ENCODE measurements at places on chromosomes 7 and 10.
A peak's percentile ranks its signal among the peaks of the same experiment; 100 is the strongest.

- DNase-seq: no peak
Observed at GRCh38 chr7:15306296-15306695, 255.5 kb downstream of the AGMO start.

DNA sequence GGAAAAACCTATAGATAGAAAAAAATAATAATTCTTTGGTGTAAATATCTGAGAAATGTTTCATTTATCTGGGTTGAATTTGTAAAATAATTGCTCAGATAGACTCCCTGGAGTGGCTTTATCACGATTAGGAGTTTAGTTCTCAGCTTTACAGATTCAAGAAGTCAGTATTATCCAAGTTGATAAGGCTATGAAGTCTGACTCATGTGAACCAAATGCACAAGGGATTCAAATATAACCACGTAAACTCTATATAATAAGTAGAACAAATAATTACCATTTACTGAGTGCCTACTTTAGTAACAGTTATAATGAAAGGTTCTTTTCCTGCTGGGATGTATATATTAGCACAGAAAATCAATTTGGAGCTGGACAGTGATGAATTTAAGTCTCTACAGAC, 290.4 kb downstream of the PRKG1 start:
- DNase-seq: no peak

- no peak for DNase-seq
Observed at GRCh38 chr7:104943502-104944343, 70.3 kb upstream of the KMT2E start.

GRCh38 chr7:104541897-104542296, 213.5 kb downstream of the LHFPL3 start:
- no peak for DNase-seq

- DNase-seq: no peak
Observed at GRCh38 chr7:116595063-116595462, 70.2 kb downstream of the CAV1 start.

DNA sequence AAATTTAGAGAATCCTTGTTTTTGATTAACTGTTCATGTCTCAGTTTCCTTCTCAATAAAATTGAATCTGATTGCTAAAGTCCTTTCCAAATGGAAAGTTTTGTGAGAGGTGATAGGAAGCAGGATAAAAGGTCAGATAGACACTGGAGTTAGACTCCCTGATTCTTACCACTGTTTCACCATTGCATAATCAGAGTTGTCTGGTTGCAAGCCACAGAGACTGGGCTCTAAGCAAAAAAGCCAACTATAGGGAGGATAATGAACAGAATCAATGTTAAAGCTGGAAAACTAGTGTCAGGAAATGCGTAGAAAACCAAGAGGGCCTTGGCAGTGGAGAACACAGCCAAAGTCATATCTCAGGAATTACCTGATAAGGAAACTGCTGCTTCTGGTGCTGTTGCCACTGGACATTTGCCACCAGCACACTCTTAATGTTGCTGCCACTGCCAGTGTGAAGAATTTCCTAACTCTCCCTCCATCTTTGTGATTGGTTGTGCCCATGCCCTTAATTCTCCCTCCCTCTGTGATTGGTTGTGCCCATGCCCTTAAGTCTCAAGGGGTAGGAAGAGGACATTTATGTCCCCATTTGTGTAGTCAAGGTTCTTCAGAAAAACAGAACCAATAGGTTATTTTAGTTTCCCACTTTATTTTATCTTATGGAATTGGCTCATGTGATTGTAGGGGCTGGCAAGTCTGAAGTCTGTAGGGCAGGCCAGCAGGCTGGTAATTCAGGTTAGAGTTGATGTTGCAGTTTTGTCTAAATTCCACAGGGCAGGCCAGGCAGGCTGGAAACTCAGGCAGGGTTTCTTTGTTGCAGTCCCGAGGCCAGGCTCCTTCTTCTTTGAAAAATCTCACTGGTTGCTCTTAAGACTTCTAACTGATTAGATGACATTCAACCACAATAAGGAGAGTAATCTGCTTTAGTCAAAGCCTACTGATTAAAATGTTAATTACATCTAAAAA, 639.0 kb downstream of the REEP3 start:
- no peak for DNase-seq

DNA sequence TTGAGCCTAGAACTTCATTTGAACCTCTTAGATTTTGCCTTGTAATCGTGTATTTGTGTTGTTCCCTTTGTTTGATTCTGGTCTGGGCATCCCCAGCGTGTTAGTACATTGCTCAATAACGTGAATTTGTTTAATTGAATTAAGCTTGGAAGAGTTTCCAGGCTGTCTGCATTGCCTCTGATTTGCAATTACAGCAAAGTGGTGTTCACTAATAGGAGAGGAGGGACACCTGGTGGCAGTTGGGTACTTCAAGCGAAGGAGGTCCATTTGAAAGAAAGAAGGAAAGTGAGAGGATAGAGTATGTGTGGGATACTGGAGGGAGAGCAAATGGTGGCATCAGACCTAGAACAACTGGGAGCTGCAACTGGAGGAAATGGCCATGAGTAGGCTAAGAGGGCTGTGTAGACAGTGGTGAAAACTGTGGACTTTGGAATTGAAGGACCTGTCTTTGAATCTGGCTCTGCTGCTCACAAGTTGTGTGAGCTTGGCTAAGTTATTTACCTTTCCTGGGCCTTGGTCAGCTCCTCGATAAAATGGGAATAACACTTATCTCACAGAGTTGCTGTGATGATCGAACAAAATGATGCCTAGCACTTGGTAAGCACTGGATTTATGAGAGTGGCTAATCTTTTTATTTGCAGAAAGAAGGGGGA, 15.1 kb downstream of the LSMEM1 start:
- peak; percentile 71 for DNase-seq

GRCh38 chr10:13831711-13832141, 245.0 kb downstream of the PRPF18 start:
- DNase-seq: no peak

DNA sequence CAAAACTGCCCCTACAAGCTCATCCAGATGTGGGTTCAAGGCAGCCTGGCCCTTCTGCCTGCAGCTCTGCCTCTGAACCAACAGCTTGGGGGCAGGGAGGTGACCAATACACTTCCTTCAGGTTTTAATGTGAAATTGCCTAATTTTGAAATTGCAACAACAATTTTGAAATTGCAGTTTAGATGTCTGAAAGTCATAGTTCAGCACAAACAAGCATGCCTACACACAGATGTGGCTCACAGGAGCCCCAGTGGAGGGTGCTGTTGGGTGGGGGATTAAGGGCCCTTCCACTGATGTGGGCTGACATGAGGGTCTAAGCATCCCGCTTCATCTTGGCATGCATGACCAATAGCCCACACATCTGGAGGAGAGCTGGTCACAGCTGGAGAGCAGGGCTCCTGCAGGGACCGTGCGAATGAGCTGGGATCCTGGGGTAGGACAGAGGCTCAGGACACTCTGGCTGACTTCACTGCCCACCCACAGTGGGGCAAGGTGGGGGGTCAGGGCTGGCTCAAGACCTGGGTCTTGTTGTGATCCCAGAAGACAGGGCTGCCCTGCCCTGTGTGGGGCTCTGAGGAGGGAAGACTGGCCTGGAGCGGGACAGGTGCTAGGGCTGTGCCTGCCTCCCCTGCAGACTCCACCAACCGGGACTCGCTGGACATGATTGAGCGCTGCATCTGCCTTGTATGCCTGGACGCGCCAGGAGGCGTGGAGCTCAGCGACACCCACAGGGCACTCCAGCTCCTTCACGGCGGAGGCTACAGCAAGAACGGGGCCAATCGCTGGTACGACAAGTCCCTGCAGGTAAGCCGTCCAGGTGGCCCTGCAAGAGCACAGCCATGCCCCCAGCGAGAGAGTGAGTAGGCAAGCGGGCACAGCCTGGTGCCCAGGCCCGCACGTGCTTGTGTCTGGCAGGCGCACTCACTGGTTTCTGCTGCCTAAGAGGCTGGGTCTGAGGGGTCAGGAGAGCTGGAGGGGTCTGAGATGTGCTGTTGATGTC, 32.3 kb downstream of the CHAT start:
- DNase-seq: no peak

DNA sequence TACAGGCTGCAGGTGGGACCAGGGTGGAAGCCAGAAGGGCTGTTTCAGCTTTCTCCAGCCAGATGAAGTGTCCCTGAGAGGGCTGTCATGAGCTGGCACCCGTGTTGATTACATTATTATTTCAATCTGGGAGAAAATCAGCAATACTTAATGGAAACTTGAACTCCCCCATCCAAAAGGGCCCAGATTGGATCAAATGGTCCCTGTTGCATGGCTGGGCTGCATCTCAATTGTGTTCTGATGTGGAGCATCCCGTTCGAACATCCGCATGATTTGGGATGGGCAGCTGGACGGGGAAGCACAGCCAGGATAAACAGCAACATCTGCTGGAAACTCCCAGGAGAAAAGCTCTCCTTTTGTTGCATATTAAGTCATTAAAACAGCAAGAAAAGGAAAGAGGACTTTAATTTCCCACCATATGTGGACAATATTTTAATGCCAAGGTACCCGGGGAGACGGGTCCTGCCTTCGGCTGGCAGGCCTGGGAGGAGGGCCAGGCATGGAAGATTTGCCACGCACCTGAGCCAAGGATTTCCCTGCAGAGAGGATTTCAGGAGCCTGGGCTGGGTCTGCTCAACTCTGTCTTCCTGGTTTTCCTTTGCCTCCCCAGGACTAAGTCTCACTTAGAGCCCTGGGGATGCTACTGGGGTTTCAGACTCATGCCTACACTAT, 52.4 kb downstream of the NPTX2 start:
- DNase-seq: peak; percentile 66

DNA sequence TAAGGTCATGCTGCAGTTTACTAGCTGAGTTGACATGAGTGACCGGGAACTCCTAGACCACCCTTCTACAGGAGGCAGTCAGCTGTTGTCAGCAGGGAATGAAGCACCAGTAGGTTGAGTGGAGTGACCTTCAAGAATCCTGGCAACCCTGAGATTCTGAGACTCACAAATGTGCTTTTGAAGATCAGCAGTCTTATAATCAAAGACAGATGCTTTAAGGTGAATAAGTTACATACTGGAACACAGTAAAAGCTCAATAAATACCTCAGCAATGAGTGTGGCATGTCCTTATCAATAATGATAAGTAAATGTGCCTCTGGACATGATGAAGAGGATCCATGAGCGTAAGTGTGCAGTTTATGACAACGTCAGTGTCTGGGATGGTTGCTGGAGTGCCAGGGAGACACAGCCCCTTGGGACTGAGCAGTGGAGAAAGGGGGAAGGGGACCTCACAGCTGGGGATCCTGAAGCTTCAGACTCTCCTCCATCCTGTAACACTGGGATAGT, 11.9 kb upstream of the OR6V1 start:
- no peak for DNase-seq

DNA sequence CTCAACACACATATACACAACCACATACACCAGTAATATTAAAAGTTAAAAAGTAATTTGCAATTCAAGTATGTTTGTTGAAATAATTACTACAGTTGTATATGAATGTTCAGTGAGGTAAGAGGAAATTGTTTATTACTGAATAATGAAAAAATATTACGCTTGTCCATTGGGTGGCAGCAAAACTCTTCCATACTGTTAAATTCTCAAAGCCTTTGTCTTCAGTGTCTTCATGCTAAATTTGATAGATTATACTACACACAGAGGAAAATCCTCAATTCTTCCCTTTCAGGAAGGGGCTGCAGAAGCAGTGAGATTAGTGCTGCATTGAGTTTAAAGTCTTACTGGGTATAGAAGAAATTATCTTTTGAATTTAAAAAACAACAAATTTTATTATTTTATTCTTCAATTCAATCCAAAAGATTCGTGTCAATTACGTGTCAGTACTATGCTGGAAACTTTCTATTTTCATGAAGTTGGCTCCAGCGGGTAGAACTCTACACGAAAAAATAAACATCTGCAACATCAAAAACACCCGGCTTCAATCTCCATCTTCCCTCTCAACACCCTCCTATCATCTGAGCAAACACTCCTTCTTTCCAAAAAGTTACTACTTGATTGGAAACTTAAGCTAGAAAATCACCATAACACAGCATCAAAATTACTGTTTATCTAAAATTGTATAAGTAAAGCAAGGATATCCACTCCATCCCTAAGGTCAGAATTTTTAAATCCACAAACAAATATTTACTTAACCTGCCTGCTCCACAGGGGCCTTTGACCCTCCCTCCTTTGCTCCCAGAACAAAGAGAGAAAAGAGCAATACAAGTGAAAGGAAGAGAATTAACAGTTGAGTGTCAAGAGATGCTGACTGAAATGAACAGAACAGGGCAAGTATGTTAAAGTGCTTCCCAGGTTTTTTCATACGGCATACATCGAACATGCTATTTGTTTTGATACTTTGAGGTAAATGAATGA, 37.0 kb upstream of the TES start:
- DNase-seq: peak; percentile 48

GRCh38 chr10:70816220-70816894, 609 bp downstream of the SGPL1 start:
- peak; percentile 84 for DNase-seq

DNA sequence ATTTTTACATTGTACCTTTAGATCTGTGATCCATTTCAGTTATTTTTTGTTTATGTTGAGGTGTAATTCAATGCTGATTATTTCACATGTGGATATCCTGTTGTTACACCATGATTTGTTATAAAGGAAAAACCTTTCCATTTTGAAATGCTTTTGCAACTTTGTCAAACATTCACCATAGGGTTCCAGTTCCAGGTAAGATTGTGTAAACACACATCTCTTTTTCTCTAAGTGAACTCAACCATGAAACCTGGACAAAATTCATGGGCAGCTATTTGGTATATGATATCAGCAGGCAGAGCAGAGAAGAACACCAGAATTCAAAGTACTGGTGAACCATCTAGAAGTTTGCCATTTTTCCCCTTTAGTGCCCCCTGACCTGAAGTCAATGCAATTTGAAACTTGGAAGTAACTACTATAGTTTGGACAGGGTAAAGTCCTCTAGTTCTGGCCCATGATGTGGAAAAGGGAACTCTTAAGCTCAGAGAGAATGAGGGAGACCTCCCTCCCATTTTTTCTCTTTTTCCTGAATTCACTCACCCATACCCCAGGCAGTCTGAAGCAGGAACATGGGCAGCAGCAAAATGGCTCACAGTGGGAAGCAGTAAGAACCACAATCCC, 446.1 kb downstream of the ATRNL1 start:
- no peak for DNase-seq

DNA sequence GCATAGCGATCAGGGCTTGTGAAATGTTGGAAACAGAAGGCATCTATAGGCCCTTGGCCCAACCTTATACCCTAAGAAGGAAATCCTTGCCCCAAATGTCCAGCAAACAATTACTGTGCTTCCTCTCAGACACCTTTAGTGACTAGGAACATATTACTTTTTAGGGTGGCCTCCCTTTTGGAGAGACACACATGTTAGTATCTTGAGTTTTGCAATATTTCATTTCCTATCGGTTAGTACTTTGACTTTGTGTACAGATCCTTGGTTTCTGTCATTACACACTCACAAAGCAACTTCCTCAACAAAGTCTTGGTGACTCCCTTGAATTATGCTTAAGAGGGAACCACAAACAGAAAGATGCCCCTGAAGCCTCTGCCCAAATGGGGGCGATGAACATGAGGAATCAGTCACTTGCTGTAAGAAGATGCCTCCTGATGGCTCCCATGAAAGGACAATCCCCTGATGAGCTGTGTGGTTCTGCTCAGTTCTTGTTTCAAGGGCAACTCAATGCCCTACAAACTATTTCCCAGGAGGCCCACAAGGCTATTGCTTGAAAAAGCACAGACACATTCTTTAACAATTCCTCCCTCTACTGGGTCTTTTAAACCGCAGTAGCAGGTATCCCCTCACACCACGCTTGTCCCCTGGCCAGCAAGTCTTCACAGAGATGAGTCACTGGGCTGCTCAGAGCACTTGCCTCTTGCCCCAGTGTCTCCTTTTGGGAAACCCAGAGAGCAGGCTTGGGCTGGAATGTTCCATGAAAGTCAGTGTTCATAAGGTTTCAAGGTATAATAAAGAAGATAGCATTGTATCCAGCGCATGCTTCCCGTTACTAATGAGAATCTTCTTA, 196.2 kb downstream of the FANK1 start:
- no peak for DNase-seq

Measured in cerebellar cortex (tissue), 1 donor.